ENCODE measurements at places on chromosomes 5 and 9.

DNA sequence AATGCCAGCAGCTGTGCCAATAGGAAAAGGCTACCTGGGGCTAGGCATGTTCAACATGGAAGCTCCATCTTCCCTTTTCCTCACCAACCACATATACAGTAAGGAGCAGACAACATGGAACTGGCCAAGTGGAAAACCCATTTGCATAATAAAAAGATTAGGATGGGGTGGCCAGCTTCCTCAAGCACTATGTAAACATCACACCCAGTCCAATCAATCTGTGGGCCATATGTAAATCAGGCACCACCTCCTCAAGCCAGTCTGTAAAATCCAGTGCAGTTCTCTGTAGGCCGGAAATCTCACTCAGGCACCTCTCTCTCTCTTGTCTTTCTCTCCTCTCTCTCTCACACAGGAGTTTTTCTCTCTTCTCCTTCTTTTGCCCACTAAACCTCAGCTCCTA is 360.2 kb upstream of the GRIA1 start:
- no peak for DNase-seq

- no peak for DNase-seq
Measured at GRCh38 chr5:201672-202071, 10.4 kb downstream of the LRRC14B start.

DNA sequence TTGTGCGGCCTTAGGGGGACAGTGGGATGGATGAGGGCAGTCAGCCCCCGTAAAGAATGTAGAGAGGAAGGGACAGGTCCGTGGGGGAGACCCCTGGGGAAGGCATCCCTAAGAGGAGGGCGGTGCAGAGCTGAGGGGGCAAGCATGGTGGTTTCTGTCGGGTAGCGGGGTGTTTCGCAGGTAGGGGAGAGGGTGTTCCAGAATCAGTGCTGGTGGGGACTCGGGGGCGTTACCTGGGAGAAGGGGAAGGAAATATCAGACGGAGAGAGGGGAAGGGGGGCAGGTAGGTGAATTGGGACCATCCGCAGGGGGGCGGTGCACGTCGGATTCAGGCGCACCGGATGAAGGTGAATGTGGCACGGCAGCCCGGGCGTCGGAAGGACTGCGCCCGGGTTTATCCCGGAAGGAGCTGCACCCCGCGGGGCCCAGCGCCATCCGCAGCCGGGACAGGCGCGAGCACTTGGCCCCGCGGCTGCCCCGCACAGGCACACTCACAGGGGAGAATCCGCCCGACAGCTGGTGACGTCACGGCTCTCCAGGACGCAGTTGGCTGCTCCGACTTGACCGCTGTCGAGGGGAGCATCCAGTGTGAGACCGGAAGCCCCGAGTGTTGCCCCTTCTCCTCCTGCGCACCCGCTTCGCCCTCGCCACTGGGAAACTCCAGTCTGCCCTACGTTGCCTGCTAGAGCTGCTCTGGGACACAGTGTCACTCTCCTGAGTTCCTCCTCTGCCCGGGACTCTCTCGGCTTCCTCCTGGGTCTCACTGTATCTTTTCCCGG is 1.3 kb downstream of the CD72 start:
- peak; percentile 68 for DNase-seq

DNA sequence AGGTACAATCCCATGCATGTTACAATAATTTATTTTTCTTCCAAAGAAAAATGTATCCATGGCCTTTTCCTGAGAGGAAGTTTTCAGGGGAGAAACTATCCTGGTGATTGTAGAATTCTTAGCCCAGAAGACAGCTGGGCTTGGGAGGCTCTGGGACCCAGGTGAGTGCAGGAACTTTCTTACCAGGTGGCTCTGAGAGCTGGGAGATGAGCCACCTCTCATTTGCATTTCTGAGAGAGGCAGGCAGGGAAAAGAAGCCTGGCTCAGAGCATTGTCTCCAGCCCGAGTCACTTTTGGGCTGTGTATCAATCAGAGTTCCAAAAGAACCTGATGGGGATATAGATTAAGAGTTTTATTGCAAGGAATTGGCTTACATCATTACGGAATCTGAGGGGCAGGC is 52.7 kb downstream of the ALG2 start:
- DNase-seq, result no peak

DNA sequence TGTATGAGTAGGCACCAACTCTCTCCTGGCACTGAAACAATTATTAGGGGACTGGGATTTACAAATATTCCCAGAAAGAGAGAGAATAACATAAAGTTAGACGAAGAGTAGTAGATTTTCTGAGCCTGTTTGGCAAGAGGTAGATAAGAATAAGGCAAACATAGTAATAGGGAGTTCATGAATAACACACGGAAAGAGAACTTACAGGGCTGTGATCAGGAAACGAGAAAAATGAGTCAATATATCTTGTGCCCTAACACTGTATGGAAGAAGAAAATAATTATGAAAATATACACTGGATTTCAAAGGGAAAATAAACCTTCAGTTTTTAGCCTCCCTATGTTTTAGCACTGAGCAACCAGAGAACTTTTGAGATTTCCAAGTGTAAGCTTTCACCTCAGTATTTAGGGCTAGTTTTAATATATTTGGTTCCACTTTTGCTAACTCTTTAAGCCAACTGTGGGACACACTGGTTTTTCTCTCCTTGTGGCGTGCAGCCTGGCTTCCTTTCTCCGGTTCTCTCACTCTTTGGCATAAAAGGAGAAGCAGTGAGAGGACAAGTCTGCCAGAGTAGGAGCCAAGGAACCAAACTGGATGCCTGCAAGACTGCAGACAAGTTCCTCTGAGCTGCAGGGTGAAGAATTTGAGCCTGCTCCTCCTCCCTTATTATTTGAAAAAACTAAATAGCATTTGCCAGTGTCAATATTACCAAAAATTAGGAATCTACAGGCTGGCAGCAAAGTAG is 6.6 kb upstream of the KCNN2 start:
- no peak for DNase-seq

- DNase-seq, result peak; percentile 83
Measured at GRCh38 chr9:97984188-97985057, 1.3 kb downstream of the ANP32B start.

GRCh38 chr5:42089705-42090104 is 164.6 kb downstream of the FBXO4 start:
- no peak for DNase-seq

DNA sequence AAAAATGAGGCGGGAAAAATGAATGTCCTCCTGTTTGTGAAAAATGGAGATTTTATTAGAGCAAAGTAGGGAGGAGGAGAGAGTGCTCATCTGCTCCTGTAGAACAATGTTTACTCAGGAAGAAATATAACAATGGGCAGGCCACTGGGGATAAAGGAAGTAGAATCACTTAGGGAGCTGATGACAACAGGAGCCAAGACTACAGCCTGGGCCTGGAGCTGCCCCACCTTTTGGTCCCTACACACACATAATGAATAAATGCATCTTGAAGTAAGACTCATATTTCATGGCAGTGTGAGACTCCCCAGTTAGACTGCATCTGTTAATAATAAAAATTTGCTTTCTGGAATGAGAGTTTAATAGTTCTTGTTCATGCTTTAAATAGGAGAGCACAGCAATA is 1939.8 kb downstream of the EFNA5 start:
- DNase-seq, result no peak

DNA sequence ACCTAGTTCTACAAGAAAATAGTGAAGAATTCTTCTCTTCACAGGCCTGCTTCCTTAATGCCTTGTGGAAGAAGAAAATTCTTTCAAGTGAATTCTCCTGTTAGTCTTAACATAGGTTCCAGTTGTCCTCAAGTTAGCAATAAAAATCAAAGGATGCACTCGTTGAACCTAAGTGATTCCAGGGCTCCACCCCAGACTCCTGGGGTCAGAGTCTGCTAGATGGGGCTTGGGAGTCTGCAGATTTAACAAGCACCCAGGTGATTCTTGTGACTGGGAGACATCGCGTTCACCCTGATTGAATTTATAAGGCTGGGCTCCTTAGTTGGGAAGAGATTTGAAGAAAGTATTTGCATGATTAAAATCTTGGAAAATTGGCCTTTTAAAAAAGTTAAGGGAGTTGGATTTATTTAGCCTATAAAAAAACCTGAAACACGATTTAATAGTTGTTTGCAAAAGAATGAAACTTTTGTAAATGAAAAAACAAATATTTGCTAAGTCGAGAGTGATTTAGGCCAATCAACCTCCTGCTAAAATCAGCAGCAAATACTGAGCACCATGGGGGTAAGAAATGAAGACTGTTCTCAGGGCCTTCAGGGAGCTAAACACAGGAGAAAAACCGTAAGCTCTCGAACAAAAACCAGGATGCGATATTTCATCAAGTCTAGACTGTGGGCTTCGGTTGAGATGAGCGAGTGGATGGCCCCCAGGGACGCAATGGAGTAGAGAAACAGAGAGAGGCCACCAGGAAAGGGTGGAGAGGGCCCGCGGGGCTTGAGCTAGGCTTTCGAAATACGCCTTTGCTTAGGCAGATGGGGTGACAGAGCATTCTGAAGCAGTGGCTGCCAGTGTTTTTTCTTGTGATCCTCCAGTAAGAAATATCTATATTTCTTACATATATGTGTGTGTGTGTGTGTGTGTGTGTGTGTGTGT is 86.9 kb upstream of the TTC23L start:
- no peak for DNase-seq

Measured in activated naive CD4-positive, alpha-beta T cell treated with Interleukin-2 at 50 U/mL for 16 hours (primary cell).